GDM1 (cell line): ENCODE measurements at places on chromosomes 3 and 15.

GRCh38 chr3:15107075-15107947 lies 8.4 kb upstream of the RBSN start:
- no peak for DNase-seq

DNA sequence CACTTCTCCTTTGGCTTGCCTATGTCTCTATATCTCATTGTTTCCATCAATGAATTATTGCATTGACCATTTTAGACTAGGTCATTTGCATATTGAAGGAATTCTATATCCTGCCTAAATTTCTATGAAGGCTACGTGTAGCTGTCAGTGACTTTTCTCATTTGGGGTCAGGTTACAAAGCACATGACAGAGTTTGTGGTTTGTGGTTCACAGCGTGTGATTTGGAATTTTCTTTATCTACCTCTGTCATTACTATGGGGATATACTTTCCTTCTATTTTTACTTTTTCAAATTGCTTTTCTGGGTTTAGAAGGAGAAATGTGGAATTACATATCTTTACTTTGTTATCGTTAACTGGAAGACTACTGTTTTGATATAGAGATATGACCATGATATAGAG lies 317.3 kb upstream of the CFAP20DC start:
- no peak for DNase-seq

DNA sequence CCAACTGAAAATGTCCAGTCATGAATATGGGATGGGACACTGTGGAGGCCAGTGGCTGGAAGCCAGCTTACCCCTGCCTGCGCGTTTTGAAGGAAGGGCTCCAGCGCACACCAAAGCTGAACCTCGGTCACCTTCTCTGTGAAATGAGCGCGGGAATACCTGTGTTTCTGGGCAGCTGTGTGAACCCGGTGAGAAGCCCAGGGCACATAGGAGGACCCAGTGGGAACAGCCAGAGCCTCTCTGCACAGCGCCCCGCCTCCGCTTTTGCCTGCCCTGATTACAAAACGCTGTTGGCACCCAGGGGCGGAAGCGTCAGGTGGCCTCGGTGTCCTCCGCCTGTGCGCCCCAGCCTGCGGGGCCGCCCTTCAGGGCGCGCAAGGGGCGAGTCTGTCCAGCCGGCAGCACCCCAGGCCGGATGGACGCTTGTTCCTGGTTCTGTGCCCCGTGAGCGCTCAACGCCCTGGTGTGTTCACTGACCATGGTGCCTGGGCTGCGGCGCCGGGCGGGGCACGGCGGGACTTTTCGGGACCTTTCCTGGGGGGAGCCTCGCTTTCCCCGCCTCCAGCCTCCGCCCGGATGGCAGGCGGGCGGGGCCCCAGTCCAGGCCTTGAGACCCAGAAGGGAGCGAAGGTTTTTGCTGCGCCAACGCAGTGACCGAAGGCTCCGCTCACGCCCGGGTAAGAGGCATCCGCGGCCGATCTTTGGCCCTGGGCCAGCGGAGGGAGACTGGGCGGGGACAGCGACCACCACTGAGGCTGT lies at the start of gene SQOR:
TSS of gene SQOR (plus strand) at position 598 of the 759 bp plus-strand sequence. CDS start 23,895 bp downstream, outside the sequence.
- DNase-seq: no peak

DNA sequence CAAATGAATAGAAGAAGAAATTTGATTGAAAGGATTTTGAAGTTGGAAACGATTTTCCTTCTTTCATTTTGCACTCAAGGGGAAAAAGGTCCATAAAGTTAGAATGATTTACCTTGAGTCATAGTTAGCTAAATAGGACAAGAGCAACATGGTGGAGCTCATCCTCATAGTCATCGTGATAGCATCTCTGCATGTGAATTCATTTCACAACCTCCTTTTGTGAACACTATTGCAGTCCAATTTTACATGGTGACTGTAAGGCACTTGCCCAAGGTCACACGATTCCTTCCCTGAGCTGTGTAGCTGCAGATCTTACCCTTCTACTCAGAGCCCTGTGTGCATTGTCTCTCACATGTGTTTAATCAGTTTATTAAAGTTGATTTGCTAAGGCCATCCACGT lies 359.8 kb upstream of the C2CD4B start:
- DNase-seq: no peak

DNA sequence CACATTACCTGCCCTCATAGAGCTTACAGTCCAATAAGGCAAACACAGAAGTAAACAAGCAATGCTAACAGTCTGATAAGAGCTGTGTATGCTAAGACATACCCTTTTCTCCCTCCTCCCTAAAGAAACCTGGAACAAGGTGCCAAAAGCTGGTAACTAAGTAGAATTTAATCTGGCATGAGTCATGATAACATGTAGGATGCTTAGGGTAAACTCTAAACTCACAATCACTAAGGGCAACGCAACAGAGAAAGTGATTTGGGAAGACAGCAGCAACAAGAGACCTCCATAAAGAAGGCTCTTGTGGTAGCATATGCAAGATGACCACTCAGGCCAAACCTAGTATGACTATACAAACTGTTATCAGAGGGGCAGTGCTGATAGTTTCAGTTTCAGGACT lies 55.5 kb downstream of the MYO1E start:
- no peak for DNase-seq

- no peak for DNase-seq
Observed at GRCh38 chr3:47018269-47018611, 38.8 kb downstream of the NBEAL2 start.

- no peak for DNase-seq
Observed at GRCh38 chr3:123013876-123014275, 13.7 kb downstream of the SEMA5B start.

- no peak for DNase-seq
Observed at GRCh38 chr3:129654131-129654530, 47.7 kb upstream of the PLXND1 start.
